ENCODE measurements at places on chromosomes 12 and 14.

DNA sequence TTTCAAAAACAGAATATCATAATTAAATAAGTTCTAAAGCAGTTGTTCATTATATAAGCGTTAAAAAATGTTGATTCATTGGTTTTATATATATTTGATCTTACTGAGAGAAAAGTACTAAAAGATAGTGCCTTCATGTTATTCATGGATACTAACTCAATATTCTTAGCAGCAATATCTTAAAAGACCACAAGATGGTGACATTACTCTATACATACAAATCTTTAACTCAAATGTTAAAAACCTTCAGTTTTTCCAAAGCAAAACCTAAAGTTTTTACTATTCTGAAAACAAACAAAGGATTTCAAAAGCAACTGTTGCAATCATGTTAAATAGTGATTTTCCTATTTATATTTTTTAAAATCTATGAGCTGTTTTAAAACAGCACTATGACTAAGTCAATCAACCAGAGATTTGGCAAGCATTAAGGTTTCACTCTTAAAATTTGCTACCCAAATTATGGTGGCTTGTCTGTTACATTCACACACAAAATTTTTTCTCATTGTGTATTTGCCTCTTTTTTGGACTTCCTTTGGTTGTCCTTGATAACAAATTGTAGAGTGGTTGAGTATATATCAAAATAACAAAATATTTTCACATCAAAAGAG, 50.1 kb upstream of the RERGL start:
- DNase-seq: no peak

- DNase-seq: peak; percentile 30
These were observed 6.2 kb downstream of the ISCU start for GRCh38 chr12:108568338-108569154.

DNA sequence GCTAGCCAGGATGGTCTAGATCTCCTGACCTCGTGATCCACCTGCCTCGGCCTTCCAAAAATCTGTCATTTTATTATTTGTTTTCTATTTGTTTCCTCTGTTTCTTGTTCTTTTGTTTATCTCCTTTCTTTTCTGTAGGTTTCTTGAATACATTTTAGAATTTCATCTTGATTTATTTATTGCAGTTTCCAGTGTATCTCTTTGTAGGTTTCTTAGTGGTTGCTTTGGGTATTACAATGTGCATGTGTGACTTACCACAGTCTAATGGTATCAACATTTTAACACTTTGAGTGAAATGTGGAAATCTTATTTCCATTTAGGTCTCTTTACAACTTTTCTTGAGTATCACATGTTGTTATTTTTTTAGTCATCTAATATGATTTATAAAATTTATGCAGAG, 29.9 kb upstream of the MUCL1 start:
- no peak for DNase-seq

DNA sequence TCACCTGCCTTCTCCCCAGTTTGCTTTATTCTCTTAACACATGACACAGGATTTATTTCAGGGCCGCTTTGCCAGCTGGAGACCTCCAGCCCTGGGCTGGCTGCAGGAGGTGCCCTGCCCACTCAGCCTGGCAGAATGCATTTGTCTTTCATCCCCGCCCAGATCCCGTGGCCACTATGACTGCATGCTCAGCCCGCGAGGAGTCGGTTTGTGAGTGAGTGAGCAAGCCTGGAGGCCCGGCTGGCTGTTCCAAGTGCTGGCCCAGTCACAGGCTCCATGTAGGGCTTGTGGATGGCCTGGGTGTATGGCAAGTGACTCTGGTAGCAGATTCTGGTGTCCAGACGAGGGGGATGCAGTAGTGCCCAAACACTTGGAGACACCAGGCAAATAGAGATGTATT, 2.1 kb downstream of the TDP1 start:
- no peak for DNase-seq

DNA sequence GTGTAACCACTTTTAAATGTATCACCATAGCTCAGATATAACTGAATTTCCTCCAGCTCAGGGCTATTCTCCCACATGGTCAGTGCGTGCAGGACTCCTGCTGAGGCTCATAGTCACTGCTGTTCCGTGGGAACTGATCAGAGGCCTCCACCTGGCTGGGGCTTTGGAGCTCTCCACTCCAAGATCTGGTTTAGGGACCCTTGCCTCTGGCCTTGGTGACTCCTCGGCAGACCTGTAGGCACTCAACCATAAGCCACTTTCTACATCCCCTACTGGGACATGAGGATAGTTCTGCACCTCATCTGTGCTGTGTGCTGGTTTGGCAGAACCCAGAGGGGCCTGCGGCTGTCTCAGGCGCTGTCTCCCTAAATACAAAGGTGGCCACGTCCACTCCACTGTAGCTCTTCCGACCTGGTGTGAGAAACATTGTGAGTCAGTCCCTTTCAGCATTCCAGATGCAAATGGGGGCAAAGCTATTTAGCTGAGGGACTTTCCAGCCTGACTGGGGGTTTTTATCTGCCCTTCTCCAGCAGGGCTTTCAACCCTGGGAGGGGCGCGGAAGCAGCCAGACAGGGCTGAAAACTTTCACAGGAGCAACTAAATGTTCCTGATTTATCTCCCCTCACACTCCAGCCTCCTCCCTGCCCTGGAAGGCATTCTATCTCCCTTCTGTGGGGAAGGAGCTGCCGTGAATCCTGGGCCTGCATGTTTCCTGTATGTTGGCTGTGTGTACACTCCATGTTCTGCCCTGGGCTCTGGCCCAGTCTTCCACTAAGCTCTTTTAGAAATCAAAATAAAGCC, 218.3 kb upstream of the DAAM1 start:
- no peak for DNase-seq

GRCh38 chr12:26119391-26119989, 5.3 kb downstream of the BHLHE41 start:
- no peak for DNase-seq

- no peak for DNase-seq
These were observed 15.9 kb upstream of the GLIPR1L2 start for GRCh38 chr12:75374971-75375370.

DNA sequence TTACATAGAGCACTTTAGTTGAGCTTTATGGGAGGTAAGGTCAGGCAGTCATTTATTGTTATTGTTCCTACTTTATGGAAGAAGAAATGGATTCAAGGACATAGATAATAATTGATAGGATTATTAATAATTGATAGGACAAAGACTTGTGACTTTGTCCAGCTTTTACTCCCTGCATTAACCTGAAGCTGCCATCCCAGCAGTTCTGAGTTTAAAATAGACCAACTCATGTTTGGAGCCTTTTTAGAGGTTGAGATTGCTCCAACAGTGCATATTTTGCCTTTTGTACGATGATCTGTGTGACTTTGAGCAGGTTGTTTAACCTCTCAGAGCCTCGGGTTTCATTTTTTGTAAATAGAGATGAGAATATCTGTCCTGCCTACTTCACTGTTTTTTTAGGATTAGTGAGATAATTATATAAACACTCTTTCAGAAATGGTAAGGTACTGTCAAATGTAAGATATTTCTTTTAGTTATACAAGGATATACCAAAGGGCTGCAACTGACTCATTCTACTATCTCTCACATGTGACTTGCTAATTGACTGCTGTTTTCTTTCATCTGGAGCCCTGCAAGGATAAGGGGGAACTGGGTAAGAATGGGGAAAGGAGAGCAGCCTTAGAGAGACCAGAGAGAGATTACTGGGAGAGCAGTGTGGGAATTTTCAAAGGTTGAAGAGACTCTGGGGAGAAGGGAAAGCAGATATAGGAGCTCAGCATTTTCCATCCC, 15.3 kb downstream of the WDR20 start:
- no peak for DNase-seq

GRCh38 chr12:97027482-97027881, 120.4 kb downstream of the NEDD1 start:
- no peak for DNase-seq

DNA sequence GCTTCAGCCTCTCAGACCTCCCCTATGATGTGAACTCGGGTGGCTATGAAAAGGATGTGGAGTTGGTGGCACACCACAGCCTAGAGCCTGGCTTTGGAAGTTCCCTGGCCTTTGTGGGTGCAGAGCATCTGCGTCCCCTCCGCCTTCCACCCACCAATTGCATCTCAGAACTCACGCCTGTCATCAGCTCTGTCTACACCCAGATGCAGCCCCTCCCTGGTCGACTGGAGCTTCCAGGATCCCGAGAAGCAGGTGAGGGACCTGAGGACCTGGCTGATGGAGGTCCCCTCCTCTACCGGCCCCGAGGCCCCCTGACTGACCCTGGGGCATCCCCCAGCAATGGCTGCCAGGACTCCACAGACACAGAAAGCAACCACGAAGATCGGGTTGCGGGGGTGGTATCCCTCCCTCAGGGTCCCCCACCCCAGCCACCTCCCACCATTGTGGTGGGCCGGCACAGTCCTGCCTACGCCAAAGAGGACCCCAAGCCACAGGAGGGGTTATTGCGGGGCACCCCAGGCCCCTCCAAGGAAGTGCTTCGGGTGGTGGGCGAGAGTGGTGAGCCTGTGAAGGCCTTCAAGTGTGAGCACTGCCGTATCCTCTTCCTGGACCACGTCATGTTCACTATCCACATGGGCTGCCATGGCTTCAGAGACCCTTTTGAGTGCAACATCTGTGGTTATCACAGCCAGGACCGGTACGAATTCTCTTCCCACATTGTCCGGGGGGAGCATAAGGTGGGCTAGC, 7.0 kb upstream of the RPS26 start:
- no peak for DNase-seq

- no peak for DNase-seq
These were observed 65.0 kb upstream of the FGD4 start for GRCh38 chr12:32334371-32334777.

Measured in stimulated activated CD8-positive, alpha-beta memory T cell treated with anti-CD3 and anti-CD28 coated beads, Interleukin-2, amount 100 ng/mL, for 1 hour (primary cell).